HL-60 (cell line): ENCODE measurements at places on chromosomes 7 and 10.

GRCh38 chr7:51639661-51640334, 323.2 kb upstream of the COBL start:
- no peak for DNase-seq

DNA sequence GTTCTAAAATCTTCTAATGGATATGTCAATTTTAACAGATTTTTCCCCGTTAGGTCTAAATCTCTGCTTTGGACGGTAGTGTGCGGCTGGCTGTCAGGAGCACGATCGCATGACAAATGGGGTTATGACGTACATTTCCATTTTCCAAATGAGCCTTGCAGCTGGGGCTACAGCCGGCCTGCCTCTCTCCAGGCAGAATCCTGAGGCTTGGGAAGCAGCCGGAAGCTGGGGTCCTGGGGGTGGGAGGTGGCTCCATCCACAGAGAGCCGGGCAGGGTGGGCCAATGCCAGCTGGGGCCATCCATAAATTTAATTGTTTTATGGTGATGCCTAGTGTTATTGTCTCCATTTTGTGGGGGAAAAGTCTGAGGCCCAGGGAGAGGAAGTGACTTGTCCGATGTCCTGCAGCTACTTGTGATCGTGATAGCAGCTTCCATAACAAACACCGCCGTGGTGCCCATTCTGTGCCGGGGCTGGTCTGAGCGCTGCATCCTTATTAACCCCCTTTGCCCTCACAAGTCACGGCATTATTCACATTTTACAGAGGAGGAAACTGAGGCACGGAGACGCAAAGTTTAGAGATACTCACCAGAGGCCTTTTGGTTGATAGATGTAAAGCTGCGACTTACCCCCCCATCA, 53.0 kb upstream of the EBF3 start:
- no peak for DNase-seq

GRCh38 chr7:46492466-46492865, 571.4 kb upstream of the IGFBP3 start:
- DNase-seq, result no peak

DNA sequence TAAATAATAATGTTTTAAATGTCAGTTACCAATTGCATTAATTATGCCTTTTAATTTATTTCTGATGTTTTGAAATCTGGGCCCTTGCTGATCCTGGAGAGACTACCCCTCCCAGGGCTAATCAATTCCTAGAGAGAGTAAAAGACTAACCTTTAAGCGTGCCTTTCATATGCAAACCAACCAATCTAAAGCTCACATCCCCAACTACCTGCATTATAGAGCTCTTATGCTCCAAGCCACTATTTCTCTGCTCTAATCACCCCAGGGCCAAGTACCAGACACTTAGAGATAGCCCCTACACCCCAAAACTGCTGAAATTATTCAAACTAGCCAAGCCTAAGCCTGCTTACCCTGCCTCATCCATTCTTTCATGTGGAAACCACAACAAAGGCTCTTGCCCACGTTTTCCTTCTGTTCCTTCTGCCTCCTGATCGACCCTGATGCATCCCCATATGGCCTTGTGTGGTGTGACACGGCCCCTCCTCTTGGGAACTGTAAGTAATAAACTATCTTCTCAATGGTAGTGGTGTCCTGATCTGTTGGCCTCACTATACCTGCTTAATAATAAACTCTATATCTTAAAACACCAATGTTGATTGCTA, 97.7 kb downstream of the HIBADH start:
- DNase-seq, result no peak

DNA sequence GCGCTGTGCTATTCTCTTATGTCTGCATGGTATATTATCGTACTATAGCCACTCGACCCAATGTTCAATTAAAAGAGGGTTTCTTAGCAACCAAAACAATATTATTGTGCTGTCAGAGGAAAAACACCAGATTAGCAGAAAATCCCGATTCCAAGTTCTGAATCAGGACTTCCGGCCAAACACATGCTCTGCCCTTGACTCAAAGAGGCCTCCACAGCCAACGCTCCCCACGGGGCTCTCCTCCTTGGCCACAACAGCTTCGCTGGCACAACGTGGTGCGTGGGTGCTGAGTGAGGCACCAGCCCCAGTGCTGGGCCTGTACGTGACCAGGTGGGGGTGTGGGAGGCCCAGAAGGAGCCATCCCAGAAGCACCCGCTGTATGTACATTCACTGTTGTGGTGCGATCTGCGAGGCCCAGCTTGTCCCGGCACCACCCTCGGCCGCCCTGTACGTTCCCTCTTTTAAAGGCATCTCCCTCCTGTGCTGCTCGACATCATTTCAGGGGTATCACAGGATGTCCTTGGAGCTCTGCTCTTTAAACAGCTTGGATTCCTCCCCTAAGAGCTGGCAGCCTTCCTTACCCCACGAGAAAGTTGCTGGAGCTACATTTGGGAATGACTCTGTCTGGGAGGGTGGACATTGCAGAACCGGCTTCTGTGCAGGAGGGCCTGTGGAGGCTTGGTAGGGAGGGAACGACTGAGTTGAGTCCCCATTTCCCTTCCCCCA, 736.2 kb downstream of the PARD3 start:
- DNase-seq, result no peak

GRCh38 chr10:61975391-61975932, 74.0 kb downstream of the ARID5B start:
- DNase-seq, result no peak

GRCh38 chr10:101778151-101778780, 2.4 kb upstream of the FGF8 start:
- no peak for DNase-seq

- DNase-seq, result no peak
Observed at GRCh38 chr10:78211561-78212051, 177.9 kb downstream of the RPS24 start.

DNA sequence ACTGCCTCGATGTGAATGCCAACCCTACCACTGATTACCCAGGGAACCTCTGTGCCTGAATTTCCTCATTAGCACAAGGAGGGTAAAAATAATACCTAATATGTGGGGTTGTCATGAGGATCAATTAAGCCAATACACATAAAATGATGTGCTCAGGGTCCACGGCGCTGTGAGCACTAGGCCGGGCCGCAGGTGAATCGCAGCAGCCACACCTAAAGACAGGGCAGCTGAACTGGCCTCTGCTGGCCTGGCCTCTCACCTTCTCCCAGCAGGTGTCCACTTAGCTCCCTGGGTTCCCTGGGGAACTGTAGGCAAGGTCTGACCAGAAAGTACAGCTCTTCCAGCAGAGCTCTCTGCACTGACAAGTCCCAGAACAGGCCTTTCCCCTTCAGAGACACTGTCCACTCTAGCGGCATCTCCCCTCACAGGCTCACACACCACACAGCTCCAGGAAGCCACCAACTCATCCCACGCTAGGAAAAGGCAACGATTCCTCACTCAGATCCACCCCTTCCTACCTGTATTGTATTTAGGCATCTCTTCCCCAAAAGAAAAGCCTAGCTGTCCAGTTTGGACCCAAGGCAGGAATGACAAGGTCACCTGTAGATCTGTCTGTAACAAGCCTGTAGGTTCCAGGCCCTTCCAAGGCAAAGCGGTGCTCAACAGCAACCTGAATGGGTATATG, 273.1 kb downstream of the USP6NL start:
- DNase-seq, result no peak

DNA sequence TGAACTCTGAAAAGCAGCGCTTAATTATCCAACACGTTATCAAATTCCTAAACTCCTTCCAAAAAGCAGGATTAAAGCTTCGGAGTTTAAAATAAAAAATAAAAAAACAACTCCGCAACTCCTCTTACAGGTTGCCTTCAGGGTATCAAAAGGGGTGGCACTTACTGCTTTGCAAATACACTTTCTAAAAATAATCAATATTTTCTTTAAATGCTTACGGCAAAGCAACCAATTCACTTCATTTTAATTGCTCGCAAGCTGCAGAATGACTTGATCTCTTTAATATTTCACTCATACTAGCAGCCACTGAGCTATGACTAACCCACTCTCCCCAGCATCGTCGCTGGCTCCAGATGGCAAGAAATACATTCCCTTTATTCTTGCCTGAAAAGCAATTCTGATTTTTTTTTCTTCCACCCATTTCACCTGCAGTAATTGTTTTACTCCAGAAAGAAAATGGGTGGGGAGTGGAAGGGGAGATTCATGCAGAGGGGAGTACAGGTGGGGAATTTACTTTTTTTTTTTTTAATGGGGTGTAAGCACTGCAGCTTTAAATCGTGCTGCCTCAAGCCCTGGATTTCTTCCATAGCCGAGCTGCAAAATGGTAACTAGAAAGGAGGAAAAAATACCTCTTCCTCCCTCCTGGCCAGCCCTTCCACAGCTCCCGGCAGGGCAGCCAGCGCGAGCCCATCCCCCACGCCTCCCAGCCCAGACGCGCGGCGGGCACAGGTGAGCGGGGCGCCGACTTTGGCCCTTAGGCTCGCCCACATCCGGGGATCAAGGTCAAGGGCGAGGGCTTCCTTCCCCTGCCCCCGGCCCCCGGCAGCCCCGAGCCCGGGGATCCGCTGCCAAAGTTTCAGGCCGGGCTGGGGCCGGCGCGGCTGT, 54.2 kb upstream of the FHIP2A start:
- DNase-seq, result no peak

GRCh38 chr10:78846760-78847159, 222.0 kb upstream of the ZMIZ1 start:
- no peak for DNase-seq

GRCh38 chr10:44424957-44425356, 40.1 kb upstream of the CXCL12 start:
- no peak for DNase-seq

- DNase-seq, result no peak
Observed at GRCh38 chr10:76356557-76356956, 925.1 kb downstream of the LRMDA start.

GRCh38 chr10:16646181-16647059, 124.7 kb upstream of the C1QL3 start:
- DNase-seq, result no peak

- DNase-seq, result no peak
Observed at GRCh38 chr10:125157505-125157904, 2.9 kb downstream of the CTBP2 start.

DNA sequence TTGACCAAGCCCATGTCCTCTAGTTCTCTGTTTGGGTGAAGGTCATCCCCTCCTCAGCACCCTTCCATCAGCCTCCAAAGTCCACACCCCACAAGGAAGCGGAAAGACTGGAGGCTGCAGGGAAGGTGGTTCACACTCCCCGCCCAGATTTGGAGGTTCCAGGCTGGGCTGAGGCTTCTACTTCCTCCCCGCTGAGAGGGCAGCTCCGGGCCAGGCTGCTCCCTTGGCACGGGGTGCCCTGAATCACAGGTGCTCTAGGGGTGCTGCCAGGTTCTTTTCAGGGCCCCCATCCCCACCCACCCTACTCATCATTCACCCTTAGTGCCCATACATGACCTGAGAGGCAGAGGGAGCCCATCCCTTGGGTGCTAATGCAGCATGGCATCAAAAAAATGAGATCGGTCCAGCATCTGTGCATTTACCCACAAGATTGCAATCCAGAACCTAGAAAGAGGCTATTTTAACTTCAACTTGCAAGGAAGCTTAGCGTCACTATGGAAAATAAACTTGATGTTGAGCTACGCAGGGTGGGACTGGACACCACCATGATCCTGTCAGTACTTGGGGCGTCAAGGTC, 47.3 kb upstream of the ZMIZ1 start:
- DNase-seq, result no peak

DNA sequence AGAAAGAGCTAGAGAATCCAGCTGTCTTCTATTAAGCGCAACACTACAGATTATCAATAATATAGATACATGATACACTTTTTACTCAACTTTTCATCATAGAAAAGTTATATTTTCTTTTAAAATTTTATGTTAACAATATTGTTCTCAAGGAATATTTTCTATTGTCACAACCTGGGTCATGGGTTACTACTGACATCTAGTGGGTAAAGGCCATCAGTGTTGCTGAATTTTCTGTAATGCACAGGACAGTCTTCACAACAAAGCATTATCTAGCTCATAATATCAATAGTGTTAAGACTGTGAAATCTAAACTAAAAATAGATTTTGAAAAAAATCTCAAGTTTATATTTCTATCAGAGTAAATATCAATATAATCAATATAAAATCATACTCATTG, 209.8 kb downstream of the ZNF33B start:
- no peak for DNase-seq

DNA sequence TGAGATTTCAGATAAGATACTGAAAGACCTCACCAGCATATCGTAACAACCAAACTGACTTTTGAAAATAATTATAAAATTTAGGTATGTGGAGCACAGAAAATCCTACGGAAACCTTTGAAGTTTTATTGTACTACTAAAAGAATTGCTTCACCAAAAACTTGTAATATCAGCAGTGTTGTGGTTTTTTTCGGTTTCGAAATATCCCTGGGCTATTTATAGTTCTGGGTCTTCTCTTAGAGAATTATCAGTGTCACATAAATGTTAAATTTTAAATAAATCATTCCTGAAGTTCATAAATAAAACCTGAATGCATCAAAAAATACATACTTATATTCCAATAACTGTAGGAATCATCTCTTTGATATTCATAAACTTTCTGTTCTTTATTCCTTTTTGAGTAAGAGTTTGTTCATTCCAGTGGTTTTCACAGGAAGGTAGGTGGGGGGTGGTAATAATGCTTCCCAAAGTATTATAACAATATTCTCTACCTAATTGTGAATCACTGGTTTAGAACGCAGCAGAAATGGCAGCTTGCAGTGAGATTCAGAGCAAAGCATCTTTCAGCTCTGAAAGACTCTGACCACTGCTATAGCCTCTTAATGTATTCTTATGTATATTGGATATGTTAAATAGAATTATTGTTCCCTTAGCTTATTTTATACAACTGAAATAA, 60.2 kb downstream of the ZNF277 start:
- peak; percentile 9 for DNase-seq

DNA sequence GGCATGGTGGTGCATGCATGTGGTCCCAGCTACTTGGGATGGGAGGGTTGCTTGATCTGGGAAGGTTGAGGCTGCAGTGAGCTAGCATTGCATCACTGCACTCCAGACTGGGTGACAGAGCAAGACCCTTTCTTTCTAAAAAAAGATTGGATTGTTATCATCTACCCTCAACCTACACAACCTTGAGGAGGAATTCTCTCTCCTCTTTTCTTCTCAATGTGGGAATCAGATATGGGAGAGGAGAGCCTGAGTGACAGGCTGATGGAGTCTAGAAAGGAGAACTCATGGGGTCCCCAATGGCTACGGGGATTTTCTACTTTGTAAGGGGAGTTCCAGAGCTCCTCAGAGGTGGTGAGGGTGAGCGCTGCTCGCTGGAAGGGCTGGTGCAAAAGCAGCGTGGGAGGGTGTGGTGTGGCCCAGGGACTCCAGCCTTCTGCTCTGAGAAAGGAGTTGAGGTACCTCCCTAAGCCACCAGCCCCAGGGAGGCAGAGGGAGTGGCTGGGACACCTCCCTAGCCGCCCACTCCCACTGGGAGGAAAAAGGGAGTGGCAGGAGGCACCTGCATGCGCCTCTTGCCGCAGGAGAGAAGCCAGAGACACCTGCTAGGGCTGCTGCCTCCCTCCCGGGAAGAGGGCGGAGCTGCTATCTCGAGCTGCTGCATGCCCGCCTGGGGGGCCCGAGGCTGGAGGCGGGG, 48.4 kb downstream of the GATA3 start:
- no peak for DNase-seq

DNA sequence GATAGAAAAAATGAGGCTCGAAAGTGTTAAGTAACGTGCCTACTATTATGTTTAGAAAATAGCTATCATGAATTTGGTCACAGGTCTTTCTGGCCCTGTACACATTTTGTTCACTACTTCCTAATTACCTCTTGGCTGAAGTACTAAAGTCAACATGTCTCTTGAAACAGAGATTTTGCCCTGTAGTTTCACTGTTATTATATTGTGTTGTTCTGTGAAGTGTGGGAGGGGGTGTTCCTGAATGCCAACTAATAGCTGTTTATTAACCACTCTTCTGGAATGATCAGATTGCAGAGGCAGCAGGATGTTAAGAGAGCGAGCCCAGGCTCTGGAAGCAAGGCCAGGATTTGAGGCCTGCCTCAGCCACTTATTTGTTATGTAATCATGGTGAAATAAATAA, 72.1 kb downstream of the RNF133 start:
- DNase-seq, result no peak
